ENCODE measurements at places on chromosomes 6 and 20.

DNA sequence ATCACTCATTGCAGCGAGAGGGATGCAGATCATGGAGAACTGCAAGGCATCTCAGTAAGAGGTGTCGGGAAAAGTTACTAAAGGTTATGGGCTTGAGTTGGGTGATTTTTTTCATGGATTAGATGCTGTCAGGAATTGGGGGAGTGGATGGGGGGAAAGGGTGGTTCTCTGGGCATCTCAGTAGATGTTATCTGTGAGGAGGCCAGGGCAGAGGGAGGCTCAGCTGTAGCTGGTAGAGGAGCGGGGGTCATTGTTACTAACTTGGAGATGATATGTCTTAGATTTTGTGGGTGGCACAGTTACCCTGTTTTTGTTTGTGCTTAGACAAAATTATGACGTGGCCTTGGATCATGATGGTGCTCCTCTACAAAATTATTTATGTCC lies 2.6 kb upstream of the PCMTD2 start:
- no peak for DNase-seq

- no peak for DNase-seq
Observed at GRCh38 chr6:12990162-12990561, 273.6 kb downstream of the PHACTR1 start.

DNA sequence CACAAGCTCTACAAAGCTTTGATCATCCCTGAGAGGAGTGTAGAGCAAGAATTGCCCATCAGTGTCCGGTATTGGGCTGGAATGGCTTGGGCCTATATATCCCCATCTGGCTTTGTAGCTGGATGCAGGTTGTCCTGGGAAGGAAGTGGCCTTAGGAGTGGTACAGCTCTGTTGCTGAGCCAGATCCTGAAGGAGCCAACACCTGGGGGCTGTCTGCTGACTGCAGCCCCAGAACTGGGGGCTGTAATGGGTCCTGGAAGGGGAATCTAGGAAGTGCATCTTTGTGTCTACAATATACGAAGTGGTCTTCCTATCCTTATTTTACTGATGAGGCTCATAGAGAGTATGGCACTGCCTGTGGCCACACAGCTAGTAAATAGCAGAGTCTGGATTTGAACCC lies 145.9 kb downstream of the CDC5L start:
- DNase-seq = no peak

DNA sequence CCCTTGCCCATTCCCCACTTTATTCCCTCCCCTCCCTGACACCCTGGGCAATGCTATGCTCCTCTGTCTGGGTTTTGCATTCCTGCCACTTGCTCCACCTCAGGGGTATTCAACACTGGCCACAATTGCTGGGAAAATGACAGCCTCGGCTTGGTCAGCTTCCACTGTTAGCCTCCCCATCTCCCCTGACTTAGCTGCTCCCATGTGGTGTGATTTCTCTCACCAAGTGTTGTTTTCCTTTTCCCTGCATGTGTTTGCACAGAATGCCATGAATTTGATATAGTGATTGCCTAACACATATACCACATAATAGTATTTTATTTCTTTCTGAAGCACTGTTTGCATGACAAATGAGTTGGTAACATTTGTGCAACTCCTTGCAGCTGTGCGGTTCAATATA lies 1.4 kb upstream of the LEMD2 start:
- peak; percentile 33 for DNase-seq

DNA sequence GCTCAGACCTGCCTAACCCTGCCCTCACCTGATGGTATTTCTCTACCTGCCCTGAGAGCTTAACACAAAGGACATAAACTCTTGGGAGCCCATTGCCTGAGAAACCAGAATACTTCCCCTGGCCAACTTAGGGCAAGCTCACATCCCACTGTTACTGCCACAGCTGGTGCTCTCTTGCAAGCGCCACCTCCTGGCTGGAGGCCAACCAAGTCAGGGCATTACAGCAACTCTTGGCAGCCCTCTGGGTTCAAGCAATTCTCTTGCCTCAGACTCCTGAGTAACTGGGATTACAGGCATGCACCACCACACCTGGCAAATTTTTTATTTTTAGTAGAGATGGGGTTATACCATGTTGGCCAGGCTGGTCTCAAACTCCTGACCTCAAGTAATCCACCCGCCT lies 70.1 kb downstream of the HECA start:
- no peak for DNase-seq

GRCh38 chr6:160297310-160297709 lies 38.7 kb upstream of the SLC22A2 start:
- no peak for DNase-seq

DNA sequence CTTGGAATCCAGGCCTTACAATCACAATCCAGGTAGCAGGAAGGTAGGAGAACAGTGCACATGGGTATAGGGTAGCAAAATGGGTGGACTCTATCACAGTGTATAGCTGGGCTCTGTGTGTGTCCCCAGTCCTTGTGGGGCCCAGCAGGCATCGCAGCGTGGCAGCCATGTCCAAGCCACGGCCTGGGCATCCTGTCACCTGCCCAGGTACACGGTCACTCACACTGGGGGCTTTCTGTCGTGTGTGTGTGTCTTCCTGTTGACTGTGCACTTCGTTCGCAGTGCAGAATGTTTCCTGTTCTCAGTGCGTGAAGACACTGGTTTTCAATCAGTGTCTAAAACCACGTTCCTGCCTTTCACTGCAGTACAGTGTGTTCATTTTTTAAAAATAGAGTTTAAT lies 523.2 kb upstream of the JARID2 start:
- DNase-seq = no peak

DNA sequence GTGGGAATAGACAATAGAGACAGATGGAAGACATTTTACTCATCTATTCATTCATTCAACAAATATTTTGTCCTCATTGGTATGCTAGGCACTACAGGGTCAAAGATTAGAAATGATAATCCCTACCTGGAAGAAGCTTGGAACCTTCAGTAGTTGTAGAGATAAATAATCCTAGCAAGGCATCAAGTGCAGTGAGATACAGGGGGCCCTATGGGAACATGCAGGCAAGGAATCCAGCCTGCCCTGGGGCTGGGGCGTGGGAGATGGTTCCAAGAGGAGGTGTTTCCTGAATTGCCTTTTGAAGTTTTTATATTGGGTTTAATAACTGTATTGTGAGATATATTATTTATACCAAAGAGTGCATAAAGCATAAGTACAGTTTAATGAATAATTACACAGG lies 64.5 kb downstream of the TRMT11 start:
- no peak for DNase-seq

GRCh38 chr6:52157301-52157941 lies 28.8 kb upstream of the IL17A start:
- DNase-seq = peak; percentile 53
